ENCODE measurements at places on chromosomes 1 and 21.

DNA sequence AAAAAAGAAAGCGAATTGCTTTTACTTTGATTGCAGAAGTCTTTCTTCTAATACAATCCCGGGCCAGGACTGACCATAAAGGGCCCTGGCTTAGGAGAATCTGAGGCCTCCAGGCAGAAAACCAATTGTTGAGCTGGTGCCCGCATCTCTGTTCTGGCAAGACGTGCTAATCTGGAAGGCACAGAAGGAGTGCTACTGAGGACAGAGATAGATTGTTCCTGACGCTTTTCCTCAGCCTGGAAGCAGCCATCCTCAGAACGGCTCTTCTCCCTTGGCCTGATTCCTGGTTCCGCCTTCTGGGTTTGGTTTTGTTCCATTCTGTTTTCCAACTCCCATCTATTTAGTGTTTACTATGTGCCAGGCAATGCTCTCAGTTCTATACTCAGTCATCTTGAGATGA is 44.8 kb upstream of the SPOCD1 start:
- no peak for DNase-seq

DNA sequence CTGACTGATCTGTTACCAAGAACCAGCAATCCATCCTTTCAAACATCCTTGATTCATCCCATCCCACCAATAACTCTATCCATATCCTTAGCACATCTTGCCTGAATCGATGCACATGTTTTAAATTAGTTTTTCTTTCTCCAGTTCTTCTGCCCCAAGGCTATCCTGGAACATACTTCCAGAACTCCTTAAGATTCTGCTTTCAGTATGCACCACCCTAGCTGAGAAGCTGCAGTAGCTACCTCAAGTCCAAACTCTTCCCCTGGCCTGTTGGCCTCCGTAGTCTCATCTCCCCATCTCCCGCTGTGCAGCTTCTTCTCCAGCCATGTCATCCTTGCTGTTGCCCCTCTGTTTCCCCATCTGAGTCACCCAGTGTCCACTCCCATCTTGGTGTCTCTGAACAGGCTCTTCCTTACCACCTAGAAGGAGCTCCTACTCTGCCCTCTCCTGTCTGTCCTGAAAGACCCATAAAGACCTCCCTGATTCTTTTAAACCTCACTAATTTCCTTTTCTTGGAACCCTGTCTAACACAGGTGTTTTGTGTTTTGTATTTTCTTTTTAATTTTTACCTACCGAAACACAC is 108.0 kb downstream of the SGIP1 start:
- DNase-seq: no peak

- DNase-seq: no peak
These were observed 569.3 kb upstream of the ZRANB2 start for GRCh38 chr1:71650119-71650518.

- no peak for DNase-seq
These were observed 6.6 kb downstream of the SPATA21 start for GRCh38 chr1:16430606-16431005.

DNA sequence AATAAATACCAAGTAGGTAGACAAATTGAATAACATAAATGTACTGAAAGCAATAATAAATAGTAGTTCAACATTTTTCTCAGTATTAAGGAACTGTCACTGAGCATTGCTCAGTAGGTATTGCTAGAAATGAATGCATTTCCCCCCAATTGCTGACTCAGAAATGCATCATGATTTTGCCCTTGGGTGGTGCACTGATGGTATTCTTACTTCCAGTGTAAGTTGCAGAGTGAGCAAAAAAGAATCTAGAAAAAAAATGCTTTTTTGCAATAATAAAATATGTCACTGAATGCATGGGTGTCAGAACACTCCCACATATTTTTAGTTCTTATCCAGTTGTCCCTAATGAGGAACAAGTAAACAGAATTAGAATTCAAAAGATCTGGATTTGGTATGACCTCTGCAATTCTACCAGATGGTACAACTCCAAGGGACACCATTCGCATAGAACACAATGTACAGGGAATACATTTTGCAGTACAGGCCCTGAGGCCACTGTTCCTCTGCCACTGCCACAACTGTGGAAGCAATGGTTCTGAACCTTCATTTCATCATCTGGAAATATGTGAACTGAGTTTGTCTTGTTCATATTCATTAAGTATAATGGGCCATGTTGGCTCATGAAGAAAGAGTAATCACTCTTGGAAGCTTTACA is 78.0 kb downstream of the ATP6V1G3 start:
- no peak for DNase-seq

- no peak for DNase-seq
These were observed 499.7 kb downstream of the RWDD3 start for GRCh38 chr1:95733671-95734070.

GRCh38 chr1:6280761-6281451 is 20.0 kb upstream of the GPR153 start:
- no peak for DNase-seq

- no peak for DNase-seq
These were observed 114.7 kb upstream of the IRF2BP2 start for GRCh38 chr1:234724516-234725176.

DNA sequence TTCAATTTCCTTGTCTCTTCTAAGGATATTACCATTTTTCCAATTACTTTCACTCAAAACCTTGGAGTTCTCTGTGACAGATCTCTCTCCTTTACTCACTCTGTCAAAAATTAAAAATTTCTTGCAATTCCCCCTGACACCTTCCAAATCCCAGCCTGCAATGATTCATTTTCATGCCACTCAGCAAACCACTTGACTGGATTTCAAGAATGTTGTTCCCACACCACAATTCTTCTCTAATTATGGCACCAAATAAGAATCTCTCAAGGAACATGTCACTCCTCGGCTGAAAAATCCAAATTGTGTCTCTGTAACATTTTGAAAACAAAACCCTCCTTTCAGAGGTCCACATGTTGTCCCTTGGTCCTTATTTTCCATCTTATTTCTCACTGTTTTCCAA is 438.9 kb upstream of the ZP4 start:
- no peak for DNase-seq

DNA sequence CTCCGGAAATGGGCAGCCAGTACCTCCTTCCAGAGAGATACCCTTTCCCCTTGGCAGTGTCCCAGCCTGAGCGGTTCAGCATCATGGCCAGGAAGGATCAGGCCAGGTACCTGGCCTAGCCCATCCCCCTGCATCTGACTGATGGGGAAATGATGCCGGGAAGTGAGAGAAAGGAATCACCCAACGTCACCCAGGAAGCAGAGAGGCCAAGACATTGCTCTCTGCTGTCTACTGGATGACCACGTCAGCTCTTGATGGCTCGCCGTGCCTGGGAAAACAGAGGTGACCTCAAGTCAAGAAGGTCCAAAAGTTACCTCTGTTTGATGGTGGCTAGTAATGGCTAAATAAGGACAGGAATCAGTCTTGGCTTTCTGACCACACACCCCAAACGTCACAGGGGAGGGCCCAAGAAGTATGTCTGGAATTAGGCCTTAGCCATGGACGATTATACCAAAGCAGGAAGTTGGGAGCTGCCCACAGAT is 79.0 kb downstream of the MRPL37 start:
- DNase-seq: no peak

DNA sequence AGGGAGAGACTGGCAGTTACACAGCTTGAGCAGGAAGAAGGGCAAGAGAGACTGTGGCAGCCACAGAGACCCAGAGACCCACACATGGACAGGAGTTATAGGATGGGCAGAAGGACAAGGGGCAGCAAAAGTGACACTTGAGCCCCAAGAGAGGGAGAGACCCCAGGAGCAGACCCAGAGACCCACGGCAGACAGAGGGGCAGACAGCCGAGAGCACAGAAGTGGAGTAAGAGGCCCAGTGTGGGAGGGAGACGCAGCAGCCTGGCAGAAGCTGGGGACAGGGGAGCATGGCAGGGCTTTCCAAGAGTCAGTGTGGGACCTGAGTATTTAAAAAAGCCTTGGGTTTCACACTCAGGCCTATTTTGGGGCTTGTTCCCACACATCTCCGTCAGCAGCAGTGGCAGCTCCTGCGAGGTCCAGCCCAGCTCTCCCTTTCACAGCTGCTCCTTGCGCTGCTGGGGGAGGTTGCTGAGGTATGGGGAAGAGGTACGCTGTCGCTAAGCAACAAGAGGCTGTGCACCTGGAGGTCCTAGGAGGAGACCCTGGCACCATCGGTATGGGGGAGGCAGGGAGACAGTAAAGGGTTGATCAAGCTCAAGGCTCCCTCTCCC is 9.0 kb upstream of the MEF2D start:
- DNase-seq: no peak

DNA sequence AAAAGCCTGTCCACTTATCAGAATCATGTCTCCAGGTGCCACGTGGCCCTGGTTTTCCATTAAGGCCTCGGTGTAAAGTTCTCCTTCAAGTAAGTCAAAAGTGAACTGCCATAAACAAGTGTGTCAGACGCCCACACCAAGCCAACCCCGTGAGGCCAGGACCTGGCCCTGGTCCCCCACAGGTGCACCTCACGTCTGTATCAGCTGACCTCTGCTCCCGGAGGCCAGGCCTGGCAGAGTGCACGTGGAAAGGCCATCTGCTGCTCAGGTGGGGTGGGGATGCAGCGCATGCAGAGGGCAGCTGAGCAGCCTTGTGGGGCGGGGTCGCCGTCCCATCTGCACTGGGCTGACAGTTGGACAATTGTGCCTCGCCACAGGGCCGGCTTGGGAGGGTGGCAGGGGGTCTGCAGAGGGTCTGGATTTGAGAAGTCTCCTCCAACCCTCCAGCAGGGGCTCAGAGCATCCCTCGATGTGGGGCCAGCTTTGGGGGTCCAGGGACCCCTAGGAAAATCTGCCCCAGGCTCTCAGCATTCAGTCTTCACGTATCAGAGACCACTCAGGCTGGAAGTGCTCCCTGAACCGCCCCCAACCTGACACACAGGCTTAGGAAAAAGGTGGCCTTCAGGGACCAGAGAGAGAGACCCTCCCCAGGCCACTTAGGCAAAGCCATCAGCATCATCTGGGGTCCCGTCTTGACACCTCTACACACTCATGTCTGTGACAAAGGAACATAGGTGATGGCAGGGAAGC is 3.0 kb downstream of the SLC19A1 start:
- no peak for DNase-seq

GRCh38 chr21:46459356-46460112 is 843 bp downstream of the DIP2A start:
- DNase-seq: no peak

GRCh38 chr1:115262886-115263285 is 75.2 kb downstream of the NGF start:
- no peak for DNase-seq
